ENCODE measurements at places on chromosomes 2 and 18. TPM values are rescaled to one million over a fixed set of nuclear protein-coding genes. Genes with fewer than 3 reads are reported as not detected.

Gene PDCD1
- not detected for total RNA-seq

Gene CFAP221
- not detected for total RNA-seq

Gene DYSF
- total RNA-seq = under 0.01 TPM

Gene TMEM200C
- 1.5 TPM for total RNA-seq

Gene PPP1R1C
- total RNA-seq = 0.15 TPM

Gene ACVR1C
- total RNA-seq = not detected

Gene MYO3B
- total RNA-seq = not detected

Gene IL37
- total RNA-seq = not detected

Gene KYNU
- total RNA-seq = 1.0 TPM

Gene CNGA3
- not detected for total RNA-seq

Gene GRB14
- not detected for total RNA-seq

Gene FOXD4L1
- total RNA-seq = not detected

Gene DOK6
- total RNA-seq = 0.17 TPM

Gene SEH1L
- 32.4 TPM for total RNA-seq

Gene HOXD13
- total RNA-seq = not detected
